ENCODE measurements at places on chromosomes 5 and 9. TPM values are rescaled to one million over a fixed set of nuclear protein-coding genes. Genes with fewer than 3 reads are reported as not detected.

The CYLC2 gene
- not detected for total RNA-seq

The SPINK1 gene
- total RNA-seq, result not detected

The SH2D3C gene
- 19.6 TPM for total RNA-seq

The LIFR gene
- total RNA-seq, result 63.3 TPM

The ADAMTS19 gene
- 1.7 TPM for total RNA-seq

The ZDHHC11 gene
- total RNA-seq, result 5.6 TPM

The WDR31 gene
- 2.0 TPM for total RNA-seq

The TDRD7 gene
- 13.5 TPM for total RNA-seq

The OMD gene
- total RNA-seq, result 10.3 TPM

The CCDC171 gene
- 2.9 TPM for total RNA-seq

The OBP2B gene
- not detected for total RNA-seq

The IRX1 gene
- total RNA-seq, result not detected

The ELL2 gene
- total RNA-seq, result 113 TPM

GRCh38 chr5:54329731-54330709 is 19.6 kb upstream of the ARL15 start:
- no peaks in the 10 kb centered on the region for H3K36me3 ChIP-seq
- no peaks in the 10 kb centered on the region for H3K4me1 ChIP-seq
- H3K4me3 ChIP-seq, result no peak overlapping the region

DNA sequence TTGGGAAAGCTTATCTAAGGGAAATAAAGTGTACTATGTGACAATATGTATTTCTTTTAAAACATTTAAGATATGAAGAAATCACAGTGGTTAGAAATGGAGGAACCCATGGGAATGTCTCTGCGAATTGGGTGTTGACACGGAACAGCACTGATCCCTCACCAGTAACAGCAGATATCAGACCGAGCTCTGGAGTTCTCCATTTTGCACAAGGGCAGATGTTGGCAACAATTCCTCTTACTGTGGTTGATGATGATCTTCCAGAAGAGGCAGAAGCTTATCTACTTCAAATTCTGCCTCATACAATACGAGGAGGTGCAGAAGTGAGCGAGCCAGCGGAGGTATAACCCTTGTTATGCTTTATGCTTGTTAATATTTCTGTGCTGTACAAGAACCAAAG is 69.9 kb downstream of the ADGRV1 start:
- no peak for DNase-seq
- H3K36me3 ChIP-seq, result no peaks in the 10 kb centered on the region
- no peak overlapping the region for H3K27ac ChIP-seq
- no peaks in the 10 kb centered on the region for H3K4me1 ChIP-seq
- no peak overlapping the region for H3K4me3 ChIP-seq

DNA sequence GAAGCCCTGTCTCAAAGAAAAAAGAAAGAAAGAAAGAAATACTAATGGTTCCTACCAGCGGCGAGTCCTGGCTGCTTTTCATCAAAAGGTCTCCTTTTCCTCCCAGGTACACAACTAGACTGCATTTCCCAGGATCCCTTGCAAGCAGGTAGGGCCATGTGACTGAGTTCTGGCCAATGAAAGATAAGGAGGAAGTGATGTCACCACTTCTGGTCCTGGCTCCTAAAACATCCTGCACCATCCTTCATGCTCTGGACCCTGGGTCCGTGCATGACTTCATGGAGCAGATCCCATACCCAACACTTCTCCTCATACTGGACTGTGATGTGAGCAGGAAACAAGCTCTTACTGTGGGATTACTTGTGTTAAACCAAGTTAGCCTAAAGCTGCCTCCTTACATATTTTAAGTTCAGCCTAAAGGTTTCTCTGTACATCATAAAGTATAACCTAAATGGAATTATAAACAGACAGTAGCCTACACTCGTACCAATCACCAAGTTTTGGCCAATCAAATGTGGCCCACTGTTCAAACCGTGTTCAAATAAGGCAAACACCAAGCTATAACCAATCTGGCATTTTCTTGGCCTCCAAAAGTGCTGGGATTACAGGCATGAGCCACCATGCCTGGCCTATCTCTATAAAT is 30.2 kb upstream of the FUBP3 start:
- H3K27ac ChIP-seq, result no peak overlapping the region
- H3K36me3 ChIP-seq, result no peaks in the 10 kb centered on the region
- H3K27me3 ChIP-seq, result no peaks in the 10 kb centered on the region
- no peak overlapping the region for H3K4me3 ChIP-seq

DNA sequence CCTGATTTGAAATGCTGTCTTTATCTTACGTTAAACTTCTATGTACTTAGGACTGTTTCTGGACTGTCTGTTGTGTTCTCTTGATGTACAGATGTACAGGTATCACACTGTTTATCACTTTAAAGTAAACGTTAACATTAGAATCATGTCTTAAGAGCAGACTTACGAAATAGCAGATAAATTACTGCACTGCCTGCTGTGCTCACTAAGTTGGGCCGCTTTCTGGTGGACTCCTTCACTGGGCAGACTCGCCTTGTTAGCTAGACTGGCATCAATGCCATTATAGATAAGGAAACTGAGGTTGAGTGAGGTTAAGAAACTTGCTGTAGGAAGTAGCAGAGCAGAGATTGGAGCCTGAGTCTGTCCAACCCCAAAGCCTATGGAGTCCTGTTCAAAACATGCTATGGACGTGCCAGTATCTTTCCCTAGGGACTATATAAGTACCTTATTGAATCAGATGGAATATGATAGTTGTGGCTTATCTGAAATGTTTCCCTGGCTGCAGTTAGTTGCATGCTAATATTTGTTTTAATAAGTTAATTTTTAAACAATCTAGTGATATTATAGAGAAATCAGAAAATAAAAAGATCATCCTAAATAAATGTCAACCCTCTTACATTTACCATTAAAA is 16.9 kb downstream of the ZNF618 start:
- no peak for DNase-seq
- no peak overlapping the region for H3K27ac ChIP-seq
- H3K36me3 ChIP-seq, result no peaks in the 10 kb centered on the region
- no peaks in the 10 kb centered on the region for H3K27me3 ChIP-seq
- H3K4me3 ChIP-seq, result no peak overlapping the region

DNA sequence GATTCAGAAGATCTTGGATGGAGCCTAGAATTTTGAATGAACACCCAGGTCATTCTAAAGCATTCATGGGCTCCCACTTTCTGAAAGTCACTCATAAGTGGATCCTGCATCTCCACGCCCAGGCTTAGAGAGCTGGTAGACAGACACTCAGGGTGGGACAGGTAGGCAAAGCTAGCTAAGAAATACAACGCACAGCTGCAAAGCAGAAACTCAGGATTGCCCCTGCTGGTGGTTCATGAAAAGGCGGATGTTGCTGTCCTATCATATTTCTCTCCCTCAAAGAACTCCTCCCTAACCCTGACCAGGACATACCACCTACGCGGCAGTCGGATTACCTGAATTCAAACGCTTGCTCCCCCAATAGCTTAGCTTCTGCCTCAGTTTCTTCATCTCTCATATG is 226.5 kb downstream of the GLIS3 start:
- H3K4me1 ChIP-seq, result peaks cover 23% of the 10 kb centered on the region
- H3K27me3 ChIP-seq, result no peaks in the 10 kb centered on the region
- H3K36me3 ChIP-seq, result no peaks in the 10 kb centered on the region
- H3K4me3 ChIP-seq, result no peak overlapping the region

DNA sequence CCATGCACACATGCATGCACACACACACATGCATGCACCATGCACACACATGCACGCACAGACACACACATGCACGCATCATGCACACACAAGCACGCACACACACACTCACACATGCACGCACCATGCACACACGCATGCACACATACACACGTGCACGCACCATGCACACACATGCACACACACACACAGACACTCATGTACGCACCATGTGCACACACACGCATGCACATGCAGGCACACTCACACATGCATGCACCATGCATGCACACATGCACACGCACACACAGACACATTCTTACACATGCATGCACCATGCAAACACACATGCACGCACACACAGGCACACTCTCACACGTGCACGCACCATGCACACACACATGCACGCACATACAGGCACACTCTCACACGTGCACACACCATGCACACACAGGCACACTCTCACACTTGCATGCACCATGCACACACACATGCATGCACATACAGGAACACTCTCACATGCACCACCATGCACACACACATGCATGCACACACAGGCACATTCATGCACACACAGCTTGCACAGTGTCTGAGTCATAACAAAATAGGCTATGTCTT is 117.5 kb downstream of the TENT4A start:
- peak; percentile 44 for DNase-seq
- no peaks in the 10 kb centered on the region for H3K36me3 ChIP-seq
- no peak overlapping the region for H3K4me3 ChIP-seq
- H3K27me3 ChIP-seq, result no peaks in the 10 kb centered on the region
- no peaks in the 10 kb centered on the region for H3K4me1 ChIP-seq

GRCh38 chr9:38066914-38067858 is 1.8 kb downstream of the SHB start:
- H3K4me1 ChIP-seq, result peaks cover 56% of the 10 kb centered on the region
- no peak for DNase-seq
- no peaks in the 10 kb centered on the region for H3K36me3 ChIP-seq
- peak overlapping the region; percentile 94 for H3K4me3 ChIP-seq
- no peaks in the 10 kb centered on the region for H3K27me3 ChIP-seq
- H3K27ac ChIP-seq, result peak overlapping the region; percentile 87

GRCh38 chr9:79572608-79573411 is 1.0 kb downstream of the TLE4 start:
- H3K27ac ChIP-seq, result peak overlapping the region; percentile 97
- H3K27me3 ChIP-seq, result no peaks in the 10 kb centered on the region
- H3K4me3 ChIP-seq, result peak overlapping the region; percentile 95
- no peaks in the 10 kb centered on the region for H3K36me3 ChIP-seq

- no peaks in the 10 kb centered on the region for H3K27me3 ChIP-seq
- no peak overlapping the region for H3K27ac ChIP-seq
- H3K4me1 ChIP-seq, result no peaks in the 10 kb centered on the region
- H3K4me3 ChIP-seq, result no peak overlapping the region
Measured at GRCh38 chr9:85927076-85927475, 13.9 kb upstream of the NAA35 start.

GRCh38 chr5:77424921-77425320 is 67.2 kb downstream of the WDR41 start:
- no peaks in the 10 kb centered on the region for H3K36me3 ChIP-seq
- no peaks in the 10 kb centered on the region for H3K27me3 ChIP-seq
- peaks cover 25% of the 10 kb centered on the region for H3K4me1 ChIP-seq
- no peak for DNase-seq
- H3K27ac ChIP-seq, result no peak overlapping the region
- no peak overlapping the region for H3K4me3 ChIP-seq

DNA sequence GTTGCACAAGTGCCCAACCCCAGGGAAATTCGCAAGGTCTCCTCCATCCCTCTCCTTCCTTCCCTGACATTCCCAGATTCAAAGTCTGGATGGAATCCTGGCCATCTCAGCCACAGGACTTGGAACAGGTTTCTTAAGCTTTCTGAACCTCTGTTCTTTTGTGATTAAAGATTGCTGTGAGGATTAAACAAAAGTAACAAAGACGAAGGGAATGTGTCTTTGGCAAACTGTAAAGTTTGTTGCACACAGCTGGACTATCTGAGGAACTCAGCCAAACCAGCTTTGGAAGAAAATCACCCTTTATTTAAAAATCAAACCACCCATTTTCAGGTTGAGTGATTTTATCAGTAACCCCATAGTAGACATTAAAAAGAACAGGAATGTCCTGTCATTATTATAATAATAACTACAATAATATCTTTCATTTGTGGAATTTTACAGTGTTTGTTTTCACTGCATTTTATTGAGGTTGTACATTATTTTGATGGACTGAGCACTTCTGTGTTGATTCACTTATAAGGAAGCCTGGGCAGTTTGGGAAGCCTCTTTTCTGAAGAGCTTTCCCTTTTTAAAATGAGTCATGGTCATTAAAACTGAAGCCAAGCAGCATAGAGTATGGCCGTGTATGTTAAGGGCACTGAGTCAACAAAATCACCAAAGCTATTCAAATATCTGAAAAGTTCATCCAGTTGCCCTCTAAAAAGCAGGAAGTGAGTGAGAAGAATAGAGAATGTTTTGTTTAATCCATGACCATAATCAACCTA is 310.2 kb downstream of the AGTPBP1 start:
- H3K27me3 ChIP-seq, result no peaks in the 10 kb centered on the region
- H3K27ac ChIP-seq, result no peak overlapping the region
- DNase-seq, result no peak
- H3K36me3 ChIP-seq, result no peaks in the 10 kb centered on the region
- H3K4me3 ChIP-seq, result no peak overlapping the region
- H3K4me1 ChIP-seq, result peaks cover 21% of the 10 kb centered on the region

GRCh38 chr5:80759866-80760577 is 105.2 kb upstream of the DHFR start:
- H3K36me3 ChIP-seq, result no peaks in the 10 kb centered on the region
- DNase-seq, result no peak
- H3K4me3 ChIP-seq, result no peak overlapping the region

GRCh38 chr5:32406650-32407049 is 37.9 kb downstream of the ZFR start:
- no peaks in the 10 kb centered on the region for H3K4me1 ChIP-seq
- no peak overlapping the region for H3K4me3 ChIP-seq
- DNase-seq, result no peak
- H3K36me3 ChIP-seq, result no peaks in the 10 kb centered on the region
- H3K27ac ChIP-seq, result no peak overlapping the region

DNA sequence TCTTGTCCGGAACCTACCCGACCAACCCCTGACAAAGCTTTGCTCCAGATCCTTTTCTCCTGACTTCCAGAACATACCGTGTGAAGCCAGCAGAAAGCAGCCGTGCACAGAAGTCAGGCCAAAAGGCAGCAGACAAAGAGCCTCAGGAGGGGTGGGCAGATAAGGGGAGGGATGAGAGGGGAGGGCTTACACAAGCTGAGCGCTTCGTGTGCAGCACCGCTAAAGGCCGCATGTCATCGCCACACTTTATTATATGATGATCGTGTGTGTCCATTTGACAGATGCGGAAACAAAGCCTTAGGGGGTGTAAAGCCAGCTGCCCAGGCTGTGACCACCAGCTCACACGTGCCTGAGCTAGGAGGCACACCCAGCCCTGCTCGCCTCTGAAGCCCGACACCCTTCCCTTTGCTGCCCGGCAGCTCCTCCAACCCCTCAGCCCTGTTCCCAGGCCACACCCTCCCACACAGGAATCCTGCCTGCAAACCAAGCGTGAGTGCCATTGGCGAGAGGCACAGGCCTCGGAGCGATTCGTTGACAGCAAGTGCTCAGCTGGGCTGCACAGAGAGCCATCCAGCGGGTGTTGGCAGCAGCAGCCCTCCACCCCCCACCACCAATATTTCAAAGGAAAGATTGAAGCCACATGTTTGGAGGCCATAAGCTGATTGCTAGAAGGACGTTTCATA is 170.5 kb upstream of the SMIM23 start:
- no peak for DNase-seq
- no peaks in the 10 kb centered on the region for H3K36me3 ChIP-seq
- no peaks in the 10 kb centered on the region for H3K27me3 ChIP-seq
- no peaks in the 10 kb centered on the region for H3K4me1 ChIP-seq
- no peak overlapping the region for H3K4me3 ChIP-seq
- H3K27ac ChIP-seq, result no peak overlapping the region

GRCh38 chr5:60779466-60779865 is 64.6 kb downstream of the ELOVL7 start:
- no peak overlapping the region for H3K4me3 ChIP-seq
- no peak for DNase-seq

GRCh38 chr5:81165493-81166119 is 67.5 kb upstream of the CKMT2 start:
- H3K27me3 ChIP-seq, result no peaks in the 10 kb centered on the region
- no peaks in the 10 kb centered on the region for H3K36me3 ChIP-seq
- H3K4me3 ChIP-seq, result no peak overlapping the region
- no peak overlapping the region for H3K27ac ChIP-seq
- DNase-seq, result no peak
- H3K4me1 ChIP-seq, result no peaks in the 10 kb centered on the region

GRCh38 chr5:59759600-59760351 is 133.8 kb downstream of the PDE4D start:
- no peak overlapping the region for H3K4me3 ChIP-seq
- H3K4me1 ChIP-seq, result no peaks in the 10 kb centered on the region
- no peak overlapping the region for H3K27ac ChIP-seq

Measured in vagina (tissue), 2 donors.